Stimulated activated CD4-positive, alpha-beta T cell treated with anti-CD3 and anti-CD28 coated beads, Interleukin-15, amount 100 ng/mL, for 48 hours (primary cell): ENCODE measurements at places on chromosomes 1 and 21.

- DNase-seq, result no peak
These were observed 56.0 kb downstream of the CD247 start for GRCh38 chr1:167462341-167462740.

DNA sequence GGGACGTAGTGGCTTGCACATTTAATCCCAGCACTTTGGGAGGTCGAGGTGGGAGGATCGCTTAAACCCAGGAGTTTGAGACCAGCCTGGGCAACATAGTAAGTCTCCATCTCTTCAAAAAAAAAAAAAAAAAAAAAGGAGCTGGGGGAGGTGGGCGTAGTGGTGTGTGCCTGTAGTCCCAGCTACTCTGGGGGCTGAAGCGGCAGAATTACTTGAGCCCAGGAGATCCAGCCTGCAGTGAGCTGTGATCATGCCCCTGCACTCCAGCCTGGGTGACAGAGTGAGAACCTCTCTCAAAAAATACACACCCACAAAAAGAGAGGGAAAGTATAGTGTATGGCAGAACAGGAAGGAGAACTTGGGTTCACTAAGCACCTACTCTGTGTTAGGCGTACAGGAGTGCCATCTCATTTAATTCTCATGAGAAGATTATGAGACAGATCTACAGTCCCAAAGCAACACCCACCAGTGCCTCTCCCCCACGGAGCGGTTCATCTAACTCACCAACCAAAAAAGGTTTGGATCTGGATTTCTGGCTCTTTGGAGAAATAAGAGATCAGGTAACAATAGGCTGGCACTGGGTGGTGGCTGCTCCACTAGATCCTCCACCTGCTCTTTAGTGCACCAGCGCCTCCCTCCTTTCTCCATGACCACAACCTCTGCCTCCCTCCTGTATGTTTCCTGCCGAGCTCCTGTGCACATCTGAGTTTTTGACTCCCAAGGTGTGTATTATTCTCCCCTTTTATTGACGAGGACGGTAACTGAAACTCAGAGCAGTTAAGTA lies 1.4 kb upstream of the TRAF5 start:
- DNase-seq, result no peak

- DNase-seq, result no peak
These were observed 27.9 kb upstream of the BATF3 start for GRCh38 chr1:212727386-212728181.

GRCh38 chr1:228341450-228341813 lies 65.2 kb downstream of the TRIM11 start:
- no peak for DNase-seq

DNA sequence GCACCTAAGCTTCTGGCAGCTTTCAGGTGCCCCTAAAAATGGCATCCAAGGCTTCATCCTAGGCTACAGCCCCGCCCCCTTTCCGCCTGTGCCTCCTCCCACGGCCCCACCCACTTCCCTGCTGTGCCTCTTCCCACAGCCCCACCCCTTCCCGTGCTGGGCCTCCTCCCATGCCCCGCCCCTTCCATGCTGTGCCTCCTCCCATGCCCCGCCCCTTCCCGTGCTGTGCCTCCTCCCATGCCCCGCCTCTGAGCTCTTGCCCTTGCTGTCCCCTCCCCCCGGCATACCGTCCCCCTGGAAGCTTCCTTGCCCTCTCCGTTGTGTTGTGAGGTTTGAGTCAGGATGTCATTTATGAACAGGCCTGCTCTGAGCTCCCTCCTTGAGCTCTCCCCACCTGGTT lies 228.5 kb upstream of the AJAP1 start:
- DNase-seq, result peak; percentile 2

DNA sequence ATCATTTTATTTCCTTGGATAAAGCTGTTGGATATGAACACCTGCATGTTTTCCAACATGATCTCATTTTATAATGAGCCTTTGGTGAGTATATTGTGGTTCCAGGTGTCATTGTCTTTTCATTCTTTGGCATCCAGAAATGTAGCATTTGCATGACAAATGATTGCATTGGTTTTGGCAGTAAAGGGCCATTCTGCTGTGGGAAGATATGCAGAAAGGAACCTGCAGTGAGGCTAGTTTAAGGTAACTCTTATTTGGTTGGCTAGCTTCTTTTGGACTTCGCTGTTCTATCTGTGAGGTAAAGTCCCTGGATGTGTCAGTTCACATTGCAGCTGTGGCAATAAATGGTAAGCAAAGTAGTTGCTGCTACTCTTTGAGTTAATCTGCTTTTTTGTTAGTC lies 343.0 kb downstream of the AMY1C start:
- DNase-seq, result no peak

DNA sequence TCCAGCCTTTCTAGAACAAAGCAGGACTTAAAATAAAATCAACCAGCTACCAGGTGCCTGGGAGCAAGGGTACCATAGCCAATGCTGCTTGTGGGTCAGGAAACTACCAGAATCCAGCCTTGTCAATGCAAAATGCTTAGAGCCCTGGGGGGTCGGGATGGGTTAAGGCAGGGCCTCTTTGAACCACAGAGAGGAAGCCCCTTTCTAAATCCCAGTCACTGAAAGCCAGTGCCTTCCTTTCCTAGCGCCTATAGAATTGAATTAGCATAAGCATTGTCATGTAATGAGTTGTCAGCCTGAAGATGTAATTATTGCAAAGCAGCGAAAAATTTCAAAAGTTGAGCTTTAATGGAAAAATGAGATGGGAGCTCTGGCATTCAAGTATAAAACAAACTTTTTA lies 176.6 kb upstream of the DAB1 start:
- DNase-seq, result no peak

DNA sequence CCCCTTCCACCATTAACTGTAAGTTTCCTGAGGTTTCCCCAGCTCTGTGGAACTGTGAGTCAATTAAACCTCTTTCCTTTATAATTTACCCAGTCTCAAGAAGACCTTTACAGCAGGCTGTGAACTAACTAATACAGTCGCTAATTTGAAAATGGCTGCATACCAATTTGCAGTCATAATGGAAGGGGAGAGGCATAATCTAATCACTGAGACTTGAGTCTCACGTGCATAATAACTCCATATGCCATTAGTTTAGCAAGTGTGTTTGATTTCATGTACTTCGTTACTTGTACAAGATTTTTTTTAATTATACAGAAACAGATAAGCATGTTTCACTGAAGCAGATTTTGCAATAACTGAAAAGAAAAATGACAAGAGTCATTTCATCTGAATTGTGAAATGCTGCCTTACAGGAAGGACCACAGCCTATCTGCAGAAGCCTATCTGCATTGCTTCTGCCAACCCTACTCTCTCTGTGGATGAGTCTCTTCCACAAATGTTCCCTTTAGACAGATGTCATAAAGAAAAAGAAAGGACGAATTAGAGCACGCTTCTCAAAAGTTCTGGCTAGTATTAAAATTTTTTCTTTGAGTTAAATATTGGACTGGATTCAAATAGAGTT lies 99.1 kb downstream of the PTGER3 start:
- DNase-seq, result no peak

DNA sequence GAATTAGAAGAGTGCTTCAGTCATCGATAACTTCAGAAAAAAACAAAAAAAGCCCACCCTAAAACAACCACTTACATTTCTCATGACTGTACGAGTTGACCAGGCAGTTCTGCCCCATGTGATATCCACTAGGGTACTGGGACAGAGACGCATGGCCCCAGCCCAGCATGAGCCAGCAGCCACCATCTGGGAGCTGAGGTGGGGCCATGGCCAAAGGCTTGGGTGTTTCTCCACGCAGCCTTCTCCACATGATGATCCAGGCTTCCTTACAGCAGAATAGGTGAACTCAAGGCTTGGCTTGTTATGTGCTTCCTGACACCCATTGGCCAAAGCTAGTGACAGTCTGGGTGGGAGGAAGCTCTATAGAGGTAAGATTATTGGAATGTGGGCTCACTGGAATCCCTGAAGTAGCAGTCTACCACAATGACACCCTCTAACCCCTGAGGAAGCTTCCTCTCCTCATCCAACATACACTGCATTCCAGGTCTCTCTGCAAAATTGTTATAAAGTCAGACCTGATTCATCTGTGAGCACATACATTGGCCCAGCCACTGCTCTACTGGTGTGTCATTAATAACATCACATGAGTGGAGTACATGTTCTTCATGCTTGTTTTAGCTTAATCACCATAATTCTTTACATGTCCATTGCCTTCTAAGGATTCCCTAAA lies 66.3 kb upstream of the NTPCR start:
- no peak for DNase-seq

DNA sequence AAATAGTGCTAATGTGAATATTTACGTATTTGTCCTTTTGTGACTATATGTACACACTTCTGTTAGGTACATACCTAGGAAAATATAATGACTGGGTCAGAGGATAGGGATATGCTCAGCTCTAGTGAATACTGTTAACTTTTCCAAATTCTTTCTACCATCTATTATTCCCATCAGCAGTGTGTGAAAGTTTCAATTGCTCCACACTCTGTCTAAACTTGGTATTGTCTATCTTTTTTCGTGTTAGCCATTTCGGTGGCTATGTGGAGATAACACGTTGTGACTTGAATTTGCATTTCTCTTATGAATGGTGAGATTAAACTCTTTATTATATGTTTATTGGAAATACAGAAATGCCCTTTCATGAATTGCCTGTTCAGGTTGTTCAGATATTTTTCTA lies 22.7 kb upstream of the LELP1 start:
- no peak for DNase-seq

- no peak for DNase-seq
These were observed 431.0 kb upstream of the USP24 start for GRCh38 chr1:55646181-55646580.

DNA sequence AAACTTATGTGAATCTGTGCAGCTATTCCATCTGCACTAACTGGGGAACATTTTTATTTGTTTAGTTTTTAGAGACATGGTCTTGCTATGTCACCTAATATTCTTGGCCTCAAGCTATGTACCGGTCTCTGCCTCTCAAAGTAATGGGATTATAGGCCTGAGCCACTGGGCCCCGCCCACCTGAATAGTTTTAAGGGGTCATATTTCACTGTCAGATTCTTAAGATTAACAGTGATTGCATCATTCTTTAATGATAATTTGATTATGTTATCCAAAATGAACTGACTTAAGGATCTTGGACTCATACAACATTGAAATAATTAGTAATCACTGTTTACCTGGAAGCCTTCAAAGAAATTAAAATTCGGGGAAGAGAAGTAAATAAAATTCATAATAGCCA lies 12.6 kb upstream of the KLF18 start:
- no peak for DNase-seq
